NCI-H524 treated with DMSO at 0.1 percent for 48 hours (cell line): ENCODE measurements at places on chromosomes 7 and 10.

DNA sequence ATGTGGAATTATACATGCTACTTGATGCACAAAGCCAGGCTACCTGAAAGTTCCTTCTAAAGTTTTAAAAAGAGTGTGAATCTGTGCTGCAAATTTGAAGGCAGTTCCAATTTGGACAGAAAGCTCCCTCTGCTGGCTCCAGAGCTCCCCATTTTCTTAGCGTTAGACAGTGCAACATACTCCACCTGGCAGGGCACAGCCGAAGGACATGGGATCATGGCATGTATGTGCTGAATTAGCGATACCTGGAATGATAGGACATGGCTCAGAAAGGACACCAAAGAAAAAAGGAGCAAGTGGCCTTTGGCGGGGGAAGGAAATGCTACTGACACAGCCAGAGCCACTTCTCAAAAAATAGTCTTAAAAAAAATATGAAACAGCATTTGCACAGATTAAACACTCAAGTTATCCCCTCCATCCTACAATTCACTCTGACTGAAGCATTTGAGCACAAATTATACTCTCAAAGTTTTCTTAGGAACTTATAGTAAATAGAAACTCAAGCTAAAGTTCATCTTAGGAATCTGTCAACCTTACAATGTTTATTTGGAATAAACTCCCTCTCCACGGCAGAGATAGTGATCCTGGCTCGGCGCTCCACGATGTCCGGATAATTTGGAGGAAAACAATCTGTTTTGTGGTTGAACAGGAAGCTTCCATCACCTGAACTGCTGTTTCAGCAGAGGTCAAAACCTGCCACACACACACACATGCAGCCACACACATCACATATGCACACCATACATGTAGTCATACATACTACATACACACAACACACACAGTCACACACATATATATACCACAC is 80.0 kb downstream of the C7orf25 start:
- DNase-seq = no peak

GRCh38 chr7:131026297-131027000 is 292.4 kb upstream of the KLF14 start:
- no peak for DNase-seq

GRCh38 chr7:144776447-144776846 is 59.4 kb downstream of the TPK1 start:
- DNase-seq = no peak

DNA sequence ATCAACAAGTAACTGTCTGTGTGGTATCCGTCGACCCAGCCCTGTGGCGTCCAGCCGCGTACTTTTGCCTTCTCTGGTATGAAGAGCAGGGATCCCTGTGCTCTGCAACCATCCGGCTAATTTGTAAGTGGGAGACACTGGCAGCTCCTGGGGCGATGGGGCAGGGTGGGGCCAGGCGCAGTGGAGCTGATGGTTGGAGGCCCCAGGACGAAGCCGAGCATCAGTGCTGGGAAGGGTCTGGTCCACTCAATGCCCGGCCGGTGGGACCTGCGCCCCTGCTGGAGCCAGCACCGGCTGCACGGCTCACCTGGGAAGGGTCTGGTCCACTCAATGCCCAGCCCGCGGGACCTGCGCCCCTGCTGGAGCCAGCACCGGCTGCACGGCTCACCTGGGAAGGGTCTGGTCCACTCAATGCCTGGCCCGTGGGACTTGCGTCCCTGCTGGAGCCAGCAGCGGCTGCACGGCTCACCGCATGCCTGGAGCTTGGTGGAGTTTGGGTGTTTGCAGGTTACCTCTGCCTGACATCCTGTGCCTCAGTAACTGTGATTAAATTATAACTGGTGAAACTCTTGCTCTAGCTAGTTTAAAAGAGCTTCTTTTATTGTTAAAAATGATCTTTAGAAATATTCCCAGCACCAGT is 96.1 kb downstream of the NKX6-2 start:
- DNase-seq = no peak

- DNase-seq = no peak
Measured at GRCh38 chr10:109029870-109030269, 893.4 kb downstream of the XPNPEP1 start.

DNA sequence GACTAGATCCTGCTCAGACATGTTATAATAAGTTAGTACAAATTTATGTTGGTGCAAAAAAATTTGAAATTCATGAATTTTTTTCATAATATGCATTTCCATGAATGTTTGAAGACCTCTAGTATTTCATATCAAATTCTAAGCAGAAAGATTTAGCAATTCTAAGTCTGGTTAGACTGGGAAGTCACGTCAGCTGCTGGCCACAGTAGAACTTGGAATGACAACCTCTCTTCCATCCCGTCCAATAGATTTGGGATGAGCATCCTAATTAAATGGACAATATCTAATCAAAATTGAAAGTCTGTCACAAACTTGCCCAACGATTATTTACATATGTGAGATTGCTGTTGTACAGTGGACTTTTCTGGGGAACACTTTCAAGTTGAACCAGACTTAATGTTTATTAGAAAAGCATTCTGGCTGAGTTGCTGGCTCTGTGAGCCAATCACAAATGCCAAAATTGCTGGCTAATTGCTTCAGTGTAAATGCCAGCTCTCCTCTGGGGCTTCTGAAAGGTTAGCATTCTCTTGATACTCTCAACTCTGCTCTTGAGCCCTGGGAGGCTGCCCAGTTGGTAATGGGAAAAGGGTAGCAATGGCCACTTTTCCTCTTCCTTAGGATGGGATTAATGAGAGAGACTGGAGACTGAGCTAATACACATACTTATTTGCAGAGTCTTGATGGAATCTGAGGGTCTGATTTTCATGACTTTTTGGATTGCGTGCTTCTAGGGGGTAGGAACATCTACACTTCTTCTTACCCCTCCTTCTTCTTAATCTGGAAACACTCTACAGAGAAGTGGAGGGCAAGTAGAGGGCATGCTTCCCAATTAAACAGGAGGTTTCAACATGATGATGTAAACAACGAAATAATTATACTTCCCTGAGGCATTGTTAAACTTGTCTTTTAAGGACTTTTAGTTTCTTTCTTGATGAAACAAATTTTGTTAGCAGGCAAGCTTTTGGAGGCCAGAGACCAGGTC is 253.5 kb downstream of the BAMBI start:
- DNase-seq = no peak

DNA sequence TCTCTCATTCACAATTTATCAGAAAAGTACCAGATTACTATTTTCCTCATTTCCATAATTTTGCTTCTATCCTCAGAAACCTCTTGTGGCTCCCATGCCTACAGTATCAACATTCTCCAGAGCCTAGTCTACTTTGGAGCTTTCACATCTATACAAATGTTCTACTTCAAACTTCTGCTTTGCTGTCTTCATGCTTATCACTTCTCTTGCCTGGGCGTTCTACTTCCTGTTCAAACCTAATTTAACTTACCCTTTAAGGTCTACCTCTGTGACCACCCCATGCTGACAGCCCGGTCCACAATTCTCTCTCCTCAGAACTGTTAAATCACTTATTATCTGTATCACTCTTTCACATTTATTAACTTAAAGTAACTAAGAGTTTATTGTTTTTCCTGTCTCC is 6.1 kb upstream of the PTPN12 start:
- no peak for DNase-seq

DNA sequence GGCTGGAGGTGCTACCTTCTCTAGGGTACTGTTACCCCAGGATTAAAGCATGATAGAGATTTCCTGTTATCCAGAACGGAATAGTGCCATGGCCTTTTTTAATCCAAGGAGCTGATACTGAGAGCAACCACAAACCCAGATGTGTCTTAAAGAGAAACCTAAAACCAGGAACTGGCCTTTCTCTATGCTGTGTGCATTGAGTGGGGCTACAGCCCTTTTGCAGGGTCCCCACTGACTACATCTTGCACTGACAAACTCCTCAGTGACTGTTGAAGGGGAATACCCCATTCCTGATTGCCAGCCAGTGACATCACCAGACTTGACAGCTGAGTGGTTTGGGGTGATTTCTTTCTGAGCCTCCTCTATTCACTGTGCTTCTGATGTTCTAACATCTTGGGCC is 81.9 kb upstream of the CAPZA2 start:
- DNase-seq = no peak

- no peak for DNase-seq
Measured at GRCh38 chr7:99693427-99694200, 13.8 kb upstream of the CYP3A5 start.

DNA sequence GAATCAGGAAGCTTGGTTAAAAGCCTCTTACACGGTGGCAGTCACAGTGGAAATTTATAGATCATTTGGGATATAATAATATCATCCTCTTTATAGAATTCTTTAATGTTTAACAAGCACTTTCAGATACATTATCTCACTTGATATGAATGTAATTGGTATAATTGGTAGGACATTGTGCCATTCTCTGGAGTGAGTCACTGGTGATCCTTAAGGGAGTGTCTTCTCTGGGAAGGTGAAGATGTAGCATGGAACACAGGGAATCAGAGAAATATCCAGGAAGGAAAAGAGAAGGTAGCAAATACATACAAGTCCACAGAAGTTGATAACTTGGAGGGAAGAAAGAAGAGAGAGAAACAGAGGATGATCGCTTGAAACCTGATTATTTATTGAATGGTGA is 9.8 kb downstream of the PTPRZ1 start:
- no peak for DNase-seq

DNA sequence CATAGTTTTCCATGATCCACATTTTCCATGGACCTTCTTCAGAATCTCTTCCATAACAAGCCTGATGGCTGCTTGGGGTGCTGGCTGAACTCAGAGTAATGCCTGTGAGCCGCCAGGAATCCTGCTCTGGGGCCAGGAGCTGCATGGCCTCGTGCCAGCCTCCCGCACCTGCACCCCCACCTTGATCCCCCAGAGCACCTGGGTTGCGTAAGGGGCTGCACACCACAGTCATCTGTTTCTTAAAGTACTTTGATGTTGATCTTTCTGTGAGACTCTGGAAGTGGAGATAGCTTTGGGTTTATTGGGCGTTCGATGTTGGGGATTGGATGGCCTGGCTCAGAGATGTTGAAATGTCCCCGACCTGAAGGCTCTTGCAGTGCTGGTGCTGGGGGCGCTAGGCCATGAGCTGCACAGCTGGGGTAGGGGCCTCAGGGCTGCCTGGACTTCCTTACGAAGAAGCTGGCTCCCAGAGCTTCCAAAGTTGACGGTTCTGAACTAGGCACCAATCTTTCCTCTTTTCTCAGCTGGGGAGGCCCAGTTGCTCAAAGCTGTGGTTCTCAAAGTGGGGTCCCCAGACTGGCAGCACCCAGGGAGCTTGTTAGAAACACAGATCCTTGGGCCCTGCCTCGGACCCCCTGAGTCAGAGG is 534.0 kb downstream of the DNAJB6 start:
- no peak for DNase-seq
